ENCODE measurements at places on chromosomes 13 and 19.

DNA sequence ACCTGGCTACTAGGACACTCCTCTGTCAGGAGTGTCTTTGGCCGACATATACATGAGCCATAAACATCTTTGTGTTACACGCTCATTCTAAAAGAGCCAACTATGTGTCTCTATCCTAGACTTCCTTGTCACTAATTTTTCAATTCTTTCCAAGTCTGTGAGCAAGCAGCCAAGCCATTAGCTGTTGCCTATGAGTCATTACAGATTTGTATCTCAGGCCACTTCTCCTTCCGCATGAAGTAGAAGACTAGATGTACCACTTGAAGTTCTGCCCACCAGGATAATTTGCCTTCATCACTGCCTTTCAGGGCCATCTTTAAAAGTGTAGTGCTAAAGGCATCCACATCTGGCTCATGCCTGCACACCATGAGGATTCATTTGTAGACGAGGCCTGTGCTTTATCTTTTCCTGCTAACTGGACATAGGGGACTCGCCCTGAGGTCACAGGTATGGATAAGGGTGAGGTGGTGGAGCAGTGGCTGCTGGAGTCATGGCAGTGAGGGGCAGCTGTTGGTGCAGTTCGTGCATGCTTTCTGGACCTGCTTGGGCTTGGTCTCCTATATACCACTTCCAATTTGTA is 126.1 kb upstream of the KL start:
- DNase-seq, result no peak

DNA sequence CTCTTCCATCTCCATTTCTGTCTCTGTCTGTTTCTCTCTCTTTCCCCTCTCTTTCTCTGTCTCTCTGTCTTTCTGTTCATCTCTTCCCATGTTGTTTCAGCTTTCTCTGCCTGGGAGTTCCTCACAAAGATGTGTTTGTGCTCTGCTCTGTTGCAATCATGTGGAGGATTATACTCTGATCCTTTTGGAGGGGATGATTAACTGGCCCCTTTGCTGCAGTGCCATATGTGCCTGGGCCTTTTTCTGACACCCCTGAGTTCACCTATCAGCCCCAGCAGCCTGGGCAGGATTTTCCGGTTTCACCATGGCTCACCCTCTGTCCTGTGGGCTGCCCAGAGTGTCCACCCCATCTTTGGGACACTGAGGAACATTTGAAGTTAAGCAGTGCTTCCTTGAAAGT is 9.0 kb upstream of the TEX26 start:
- no peak for DNase-seq

DNA sequence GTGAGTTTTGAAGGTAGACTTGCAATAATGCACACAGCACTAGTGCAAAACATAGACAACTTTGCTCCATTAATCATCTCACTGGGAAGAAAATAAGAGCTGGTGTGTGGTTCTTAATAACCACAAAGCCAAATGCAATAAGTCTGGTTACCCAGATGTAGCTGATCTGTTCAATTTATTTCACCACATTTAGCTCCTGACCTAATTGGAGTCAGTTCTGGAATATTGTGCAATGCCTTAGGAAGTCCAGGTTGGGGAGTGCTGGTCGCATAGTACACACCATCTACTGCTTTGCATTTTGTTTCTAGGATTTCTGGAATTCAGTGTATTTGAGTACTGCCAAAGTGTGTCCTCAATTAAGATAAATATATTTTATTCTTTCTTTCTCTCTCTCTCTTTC is 483.3 kb upstream of the SPRY2 start:
- DNase-seq, result no peak

GRCh38 chr13:93244918-93245280 is 18.3 kb downstream of the GPC6 start:
- no peak for DNase-seq

DNA sequence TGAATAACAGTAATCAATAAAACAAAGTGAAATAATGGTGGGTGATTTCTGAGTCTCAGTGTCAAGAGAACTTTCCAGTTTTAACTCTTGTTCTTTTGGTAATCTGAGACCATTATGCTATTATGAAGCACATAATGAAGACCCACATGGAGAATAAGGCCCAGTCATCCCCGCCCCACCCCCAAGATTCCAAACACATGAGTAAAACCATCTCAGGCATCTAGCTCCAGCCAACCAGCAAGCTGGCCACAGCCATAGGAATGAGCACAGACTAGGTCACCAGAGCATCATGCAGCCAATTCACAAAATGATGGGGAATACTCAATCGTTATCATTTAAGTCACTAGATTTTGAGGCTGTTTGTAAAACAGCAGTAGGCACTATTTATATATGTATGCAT is 1769.0 kb upstream of the PCDH20 start:
- DNase-seq, result no peak

GRCh38 chr13:27065582-27065981 is 106.0 kb downstream of the USP12 start:
- DNase-seq, result no peak

- no peak for DNase-seq
Observed at GRCh38 chr13:60509601-60510386, 112.8 kb downstream of the TDRD3 start.

GRCh38 chr19:49098795-49099194 is 13.5 kb downstream of the SNRNP70 start:
- DNase-seq, result no peak

- DNase-seq, result peak; percentile 93
Observed at GRCh38 chr19:11505504-11506100, at the start of gene ZNF653. TSS of gene ZNF653 (minus strand) at chr19:11505839. CDS start at chr19:11505786, 53 bp downstream.

GRCh38 chr19:3054972-3055740 is 7.1 kb downstream of the TLE5 start:
- no peak for DNase-seq

DNA sequence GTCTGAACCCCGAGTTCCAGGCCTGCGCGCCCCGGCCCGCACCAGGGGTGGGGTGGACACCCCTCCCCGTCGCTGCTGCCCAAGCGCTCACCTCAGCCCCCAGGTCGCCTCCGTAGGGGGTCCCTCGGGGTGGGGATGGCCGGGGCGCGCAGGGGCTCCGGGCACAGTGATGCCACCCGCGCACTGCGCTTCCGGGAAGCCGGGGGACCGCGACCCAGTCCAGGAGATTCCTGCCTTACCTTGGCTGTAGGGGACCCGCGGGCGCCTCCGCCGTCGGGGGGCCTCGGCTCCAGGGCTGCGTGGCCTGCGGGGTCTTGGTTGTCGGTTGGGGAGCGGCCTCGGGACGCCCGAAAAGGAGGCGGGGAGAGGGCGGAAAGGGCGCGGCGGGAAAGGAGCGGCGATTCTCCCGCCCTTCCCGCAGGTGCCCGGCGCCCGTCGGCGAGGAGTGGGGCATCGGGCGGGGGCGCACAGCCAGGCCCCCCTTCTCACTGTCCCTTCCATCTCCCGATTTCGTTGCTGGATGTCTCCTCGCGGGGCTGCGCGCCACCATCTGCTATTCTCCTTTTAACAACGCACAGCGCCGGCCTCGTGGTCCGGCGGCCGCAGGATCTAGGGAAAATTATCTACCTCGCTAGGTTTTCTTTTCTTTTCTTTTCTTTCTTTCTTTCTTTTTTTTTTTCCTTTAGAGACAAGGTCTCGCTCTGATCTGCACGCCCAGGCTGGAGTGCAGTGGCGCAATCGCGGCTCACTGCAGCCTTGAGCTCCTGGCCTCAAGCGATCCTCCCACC is at the start of gene KEAP1:
TSS of gene KEAP1 (minus strand) at position 355 of the 788 bp plus-strand sequence. CDS start 3,323 bp downstream, outside the sequence.
- peak; percentile 26 for DNase-seq

DNA sequence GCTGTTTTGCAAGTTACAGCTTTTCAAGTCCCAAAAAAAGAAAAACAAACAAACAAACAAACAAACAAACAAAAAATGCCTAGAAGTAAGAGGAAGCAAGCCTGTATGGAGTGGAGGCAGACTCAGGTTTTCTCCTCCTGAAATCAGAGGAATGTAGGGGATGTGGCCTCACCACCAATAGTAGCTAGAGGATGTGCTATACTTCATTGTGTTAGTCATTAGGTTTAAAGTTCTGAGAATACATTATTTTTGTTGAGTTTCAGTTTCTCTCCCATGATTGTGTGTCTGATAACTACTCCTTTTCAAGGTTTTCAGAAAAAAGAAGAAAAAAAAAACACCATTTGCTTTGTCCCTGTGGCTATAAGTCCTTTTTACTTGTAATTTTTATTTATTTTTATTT is 524.5 kb downstream of the GPC6 start:
- no peak for DNase-seq

GRCh38 chr19:33445442-33446329 is 72.2 kb downstream of the CEBPG start:
- no peak for DNase-seq

DNA sequence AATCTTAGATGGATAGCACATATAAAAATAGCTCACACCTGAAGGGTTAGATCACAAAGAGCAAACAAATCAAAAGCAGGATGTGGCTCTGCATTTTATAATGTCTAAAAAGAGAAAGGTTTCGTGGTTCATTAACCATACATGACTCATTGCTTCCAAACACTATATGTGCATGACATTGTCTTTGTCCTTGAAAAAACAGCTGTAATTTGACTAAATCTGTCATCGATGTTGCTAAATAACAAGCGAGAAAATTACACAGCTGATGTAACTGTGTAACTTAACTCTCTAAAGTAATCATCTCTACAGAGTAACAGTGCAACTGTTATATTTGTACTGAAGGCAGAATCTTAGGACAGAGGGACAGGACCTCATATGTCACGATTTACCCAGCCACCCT is 383.1 kb upstream of the GPC6 start:
- no peak for DNase-seq

DNA sequence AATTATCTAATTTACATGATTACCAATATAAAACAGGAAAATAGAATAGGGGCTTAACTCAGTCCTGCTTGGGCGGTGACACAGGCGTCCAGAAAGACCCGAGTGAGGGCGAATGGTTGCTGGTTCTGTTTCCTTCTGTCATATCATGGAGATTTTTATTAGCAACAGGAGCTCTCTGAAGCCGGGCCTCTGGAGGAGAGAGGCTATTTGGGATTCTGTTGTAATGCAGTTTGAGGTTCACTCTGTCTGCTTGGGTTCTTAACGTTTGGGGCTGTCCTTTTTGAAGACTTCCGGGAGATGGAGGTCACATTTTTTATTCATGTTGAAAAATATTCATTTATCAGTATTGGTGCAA is 115.7 kb upstream of the ZNF536 start:
- DNase-seq, result no peak

DNA sequence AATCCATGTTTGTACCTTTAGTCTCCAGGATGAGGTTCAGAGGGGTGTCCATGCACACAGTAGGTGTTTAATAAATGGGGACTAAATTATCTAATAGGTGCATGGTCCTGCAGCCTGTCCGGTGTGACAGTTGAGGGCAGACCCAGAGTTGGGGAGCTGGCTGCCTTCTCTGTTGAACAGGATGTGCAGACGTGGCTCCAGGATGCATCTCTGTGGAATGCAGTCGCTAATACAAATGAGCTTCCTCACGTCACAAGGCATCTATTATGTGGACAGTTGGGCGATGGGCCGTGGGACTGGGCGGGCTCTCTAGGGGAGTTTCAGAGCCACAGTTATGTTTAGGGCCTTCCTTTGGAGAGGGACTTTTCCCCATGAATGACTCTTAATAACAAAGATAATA is 71.0 kb downstream of the SIPA1L3 start:
- DNase-seq, result no peak

DNA sequence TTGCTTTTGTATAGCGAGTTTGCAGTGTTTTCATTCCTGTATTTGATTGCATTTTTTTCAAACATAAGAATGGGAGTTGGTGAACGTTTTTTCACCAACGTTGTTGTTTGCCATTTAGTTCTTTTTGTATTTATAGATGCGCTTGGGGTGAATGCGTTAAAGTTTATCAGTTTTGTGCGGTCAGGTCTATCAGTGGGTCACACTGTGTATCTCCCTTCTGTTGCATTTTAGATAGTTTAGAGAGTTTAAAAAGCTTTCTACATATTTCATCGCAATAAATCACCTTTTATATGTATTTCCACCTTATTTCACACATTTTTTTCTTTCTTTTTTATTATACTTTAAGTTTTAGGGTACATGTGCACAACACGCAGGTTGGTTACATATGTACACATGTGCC is 16.4 kb downstream of the OR7A5 start:
- DNase-seq, result no peak

DNA sequence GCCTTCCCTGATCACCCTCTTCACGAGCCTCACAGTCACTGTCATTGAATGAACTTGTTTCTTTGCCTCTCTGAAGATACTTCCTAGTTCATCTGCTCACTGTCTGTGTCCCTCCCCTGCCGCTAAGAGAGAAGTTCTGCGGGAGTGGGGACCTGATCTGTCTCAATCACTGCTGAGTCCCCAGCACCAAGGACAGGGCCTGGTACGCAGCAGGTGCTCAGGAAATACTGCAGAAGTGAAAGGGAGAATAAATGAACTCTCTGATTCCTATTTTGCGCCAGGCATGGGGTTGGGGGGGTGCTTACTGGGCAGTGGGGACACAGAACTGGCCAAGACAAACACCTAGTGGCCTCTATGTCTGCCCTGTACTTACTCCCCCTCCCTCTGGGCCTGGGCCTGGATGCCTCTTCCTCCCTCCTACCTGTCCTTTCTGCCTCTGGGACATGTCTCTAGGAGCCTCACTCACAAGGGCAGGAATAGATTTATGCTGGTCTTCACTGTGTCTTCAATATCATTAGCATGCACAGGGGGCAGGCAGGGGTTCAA is 17.5 kb downstream of the FCGBP start:
- DNase-seq, result no peak

DNA sequence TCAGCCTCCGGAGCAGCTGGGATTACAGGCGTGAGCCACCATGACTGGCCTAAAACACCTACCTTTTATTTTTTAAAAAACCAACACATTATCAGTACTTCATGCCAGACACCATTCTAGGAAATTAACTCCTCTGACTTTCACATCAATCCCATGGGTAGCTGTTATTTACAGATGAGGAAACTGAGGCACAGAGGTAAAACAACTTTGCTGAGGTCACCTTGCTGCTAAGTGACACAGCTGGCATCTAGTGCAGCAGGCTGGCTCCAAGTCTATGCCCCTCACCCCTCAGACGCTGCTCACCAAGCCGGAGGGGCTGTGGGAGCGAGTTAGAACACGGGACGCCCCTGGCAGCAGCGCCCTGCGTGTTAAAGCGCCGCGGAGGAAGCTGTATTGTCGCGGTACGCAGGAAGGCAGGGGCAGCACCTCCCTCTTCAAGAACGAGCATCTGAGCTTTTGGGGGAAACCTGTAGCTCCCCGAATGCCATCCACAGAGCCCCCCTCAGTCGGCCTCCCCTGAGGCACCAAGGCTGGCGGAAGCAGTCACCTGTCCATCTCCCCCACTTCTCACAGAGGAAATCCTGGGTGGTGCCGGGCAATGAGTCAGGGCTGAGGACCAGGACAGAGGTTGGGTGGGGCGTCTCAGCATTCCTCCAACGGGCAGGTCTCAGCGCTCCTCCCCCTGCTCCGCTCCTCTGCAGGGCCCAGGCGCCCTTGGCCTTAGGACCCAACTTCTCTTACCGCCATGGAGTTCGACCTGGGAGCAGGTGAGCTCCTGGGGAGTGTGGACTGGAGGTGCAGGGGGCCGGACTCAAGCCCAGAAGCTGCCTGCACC is at the start of gene C19orf33:
TSS of gene C19orf33 (plus strand) at position 735 of the 835 bp plus-strand sequence. CDS start at position 746, 11 bp downstream.
- DNase-seq, result no peak

GRCh38 chr19:38743394-38744297 is 628 bp downstream of the CAPN12 start:
- no peak for DNase-seq

DNA sequence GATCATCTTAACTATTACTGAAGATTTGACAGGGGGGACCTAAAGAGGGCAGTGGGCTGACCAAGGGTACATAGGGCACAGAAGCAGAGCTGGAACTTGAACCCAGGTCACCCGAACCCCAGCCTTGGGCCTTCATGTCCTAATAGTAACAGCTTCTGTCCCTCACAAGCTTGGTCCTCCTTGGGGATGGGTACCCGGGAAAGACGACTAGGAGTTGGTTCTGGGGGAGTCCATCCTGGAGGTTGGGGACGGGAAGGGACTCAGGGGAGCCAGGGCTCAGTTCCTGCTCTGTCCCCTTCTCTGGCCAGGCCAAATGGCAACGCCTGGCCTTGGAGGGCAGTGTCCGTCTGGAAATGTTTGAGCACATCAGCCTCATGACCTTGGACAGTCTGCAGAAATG is 39.6 kb upstream of the CYP4F8 start:
- DNase-seq, result no peak
